Right atrium auricular region (tissue), 2 donors: ENCODE measurements at places on chromosomes 3 and 15. TPM values are rescaled to one million over a fixed set of nuclear protein-coding genes. Genes with fewer than 3 reads are reported as not detected.

The DLEC1 gene
- total RNA-seq: 0.22 TPM

The RTP3 gene
- not detected for total RNA-seq

DNA sequence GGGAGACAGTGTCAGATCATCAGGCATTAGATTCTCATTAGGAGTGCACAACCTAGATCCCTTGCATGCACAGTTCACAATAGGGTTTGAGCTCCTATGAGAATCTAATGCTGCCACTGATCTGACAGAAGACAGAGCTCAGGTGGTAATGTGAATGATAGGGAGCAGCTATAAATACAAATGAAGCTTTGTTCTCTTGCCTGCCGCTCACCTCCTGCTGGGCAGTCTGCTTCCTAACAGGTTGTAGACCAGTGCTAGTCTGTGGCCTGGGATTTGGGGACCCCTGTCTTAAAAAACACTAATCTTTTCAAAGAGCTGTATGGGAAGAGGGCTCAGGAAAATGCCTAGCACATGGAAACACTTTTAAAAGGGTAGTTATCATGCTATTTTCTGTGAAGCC is 50.9 kb upstream of the PARP14 start:
- no peak for DNase-seq

DNA sequence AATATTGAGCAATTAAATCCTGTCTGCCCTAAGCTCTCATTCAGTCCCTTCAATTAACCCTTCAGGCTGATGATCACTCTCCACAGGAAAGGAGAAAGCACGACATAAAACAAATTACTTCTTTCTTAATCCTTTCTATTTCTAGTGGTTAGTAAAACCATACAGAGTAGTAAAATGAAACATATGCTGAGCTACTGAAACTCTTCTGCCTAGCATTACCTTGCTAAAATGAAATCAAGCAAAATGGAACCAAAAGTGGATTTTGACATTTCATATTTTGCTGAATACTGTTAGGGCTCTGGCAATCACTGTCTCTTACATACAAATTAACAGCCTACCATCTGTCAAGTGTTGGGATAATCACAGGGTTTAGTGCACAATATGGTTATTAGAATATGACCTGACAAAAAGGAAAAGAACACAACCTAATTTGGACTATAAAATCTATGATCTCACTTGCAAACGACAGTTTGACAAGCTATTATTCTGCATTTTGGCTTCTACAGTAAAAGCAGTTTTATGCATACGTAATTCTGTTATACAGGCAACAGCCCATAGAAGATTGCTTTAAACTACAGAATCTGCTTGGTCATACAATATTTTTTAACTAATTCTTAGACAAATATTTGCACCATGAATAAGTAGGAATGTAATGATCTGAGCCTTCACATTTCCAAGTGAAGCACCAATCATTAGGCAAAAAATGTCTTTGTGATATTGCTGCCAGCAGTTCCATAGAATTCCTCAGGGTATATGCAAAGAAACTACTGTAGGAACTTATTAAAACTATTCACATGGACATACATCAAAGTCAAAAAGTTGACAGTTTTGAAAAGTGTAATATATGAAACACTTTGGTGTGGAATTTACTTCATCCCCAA is 105.0 kb downstream of the FHIT start:
- DNase-seq: no peak

DNA sequence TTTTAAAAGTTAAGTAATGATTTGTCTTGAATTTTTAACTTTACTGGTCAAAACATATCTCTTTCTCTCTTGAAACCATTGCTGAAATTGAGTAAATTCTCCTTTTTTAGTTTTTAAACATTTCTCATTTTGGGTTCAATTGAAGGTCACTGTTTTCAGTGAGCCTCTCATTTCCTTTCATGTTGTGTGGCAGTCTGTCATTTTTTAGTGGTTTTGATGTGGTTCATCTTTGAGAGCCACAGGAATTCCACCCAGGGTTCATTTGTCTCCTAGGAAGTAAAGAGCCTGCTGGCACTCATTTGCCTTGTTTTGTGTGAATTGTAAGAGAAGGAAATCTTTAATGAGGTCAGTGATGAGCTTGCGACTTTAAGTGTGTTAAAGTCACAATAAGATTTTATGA is 10.4 kb downstream of the CLDN11 start:
- DNase-seq: no peak

The GABRA5 gene
- 0.59 TPM for total RNA-seq

The SEC11A gene
- 81.2 TPM for total RNA-seq

The LSAMP gene
- 1.7 TPM for total RNA-seq
